ENCODE measurements at places on chromosomes 12 and 14.

GRCh38 chr14:64878837-64879634 lies 671 bp downstream of the SPTB start:
- no peak for DNase-seq

GRCh38 chr12:30836656-30837445 lies 82.1 kb upstream of the CAPRIN2 start:
- DNase-seq = no peak

DNA sequence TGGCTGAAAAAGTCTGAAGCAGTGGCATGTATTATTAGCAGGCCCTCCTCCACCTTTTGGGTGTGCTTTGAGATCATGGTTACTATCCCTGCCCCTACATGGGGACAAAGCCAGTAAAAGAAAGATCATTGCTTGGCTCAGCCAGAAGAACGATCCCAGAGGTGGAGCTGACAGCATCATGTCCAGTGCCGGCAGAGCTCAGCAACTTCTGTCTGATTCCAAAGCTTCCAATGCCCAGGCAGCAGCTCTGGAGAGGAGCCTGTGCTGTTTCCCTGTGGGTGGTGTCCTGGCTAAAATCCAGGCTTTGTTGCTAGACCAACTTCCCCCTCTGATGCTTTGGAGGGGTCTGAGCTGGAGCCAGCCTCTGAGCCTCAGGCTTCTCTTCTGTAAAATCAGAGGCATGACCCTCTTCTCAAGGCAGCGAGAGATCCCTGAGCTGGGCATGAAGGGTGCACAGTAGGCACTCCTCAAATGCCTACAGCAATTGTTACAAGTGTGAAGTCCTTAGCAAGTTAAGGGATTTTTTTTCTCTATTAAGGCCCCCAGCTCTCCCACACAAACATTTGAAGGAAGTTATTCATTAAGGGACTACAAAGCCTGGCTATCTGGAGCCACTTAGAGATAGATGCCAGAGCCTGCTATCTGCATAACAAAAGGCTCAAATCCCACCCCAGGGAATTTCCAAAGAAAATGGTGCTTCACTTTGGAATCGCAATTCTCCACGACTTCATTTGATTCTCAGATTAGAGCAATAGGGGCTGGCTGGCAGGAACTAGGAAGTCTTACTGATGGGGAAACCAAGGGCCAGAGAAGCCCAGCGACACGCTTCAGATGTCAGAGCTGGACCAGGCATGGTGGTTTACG lies 10.9 kb upstream of the GSC start:
- no peak for DNase-seq

DNA sequence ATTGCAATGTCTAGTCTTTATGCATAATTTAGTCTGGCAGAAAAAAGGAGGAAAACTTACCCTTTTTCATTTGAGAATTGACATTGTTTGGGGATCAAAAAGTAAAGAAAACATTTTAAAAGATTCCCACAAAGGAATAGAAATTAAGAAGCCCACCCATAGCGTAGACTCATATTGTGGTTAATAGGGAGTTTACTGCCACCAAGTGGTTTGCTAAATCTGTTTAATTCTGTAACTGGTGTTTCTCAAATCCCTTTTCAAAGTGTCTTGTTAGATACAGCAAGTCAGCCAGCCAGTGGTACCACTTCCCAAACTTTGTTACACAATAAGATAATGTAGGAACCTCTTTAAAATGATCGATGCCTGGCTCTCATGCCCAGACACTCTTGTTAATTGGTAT lies 180.3 kb downstream of the IPO8 start:
- no peak for DNase-seq

DNA sequence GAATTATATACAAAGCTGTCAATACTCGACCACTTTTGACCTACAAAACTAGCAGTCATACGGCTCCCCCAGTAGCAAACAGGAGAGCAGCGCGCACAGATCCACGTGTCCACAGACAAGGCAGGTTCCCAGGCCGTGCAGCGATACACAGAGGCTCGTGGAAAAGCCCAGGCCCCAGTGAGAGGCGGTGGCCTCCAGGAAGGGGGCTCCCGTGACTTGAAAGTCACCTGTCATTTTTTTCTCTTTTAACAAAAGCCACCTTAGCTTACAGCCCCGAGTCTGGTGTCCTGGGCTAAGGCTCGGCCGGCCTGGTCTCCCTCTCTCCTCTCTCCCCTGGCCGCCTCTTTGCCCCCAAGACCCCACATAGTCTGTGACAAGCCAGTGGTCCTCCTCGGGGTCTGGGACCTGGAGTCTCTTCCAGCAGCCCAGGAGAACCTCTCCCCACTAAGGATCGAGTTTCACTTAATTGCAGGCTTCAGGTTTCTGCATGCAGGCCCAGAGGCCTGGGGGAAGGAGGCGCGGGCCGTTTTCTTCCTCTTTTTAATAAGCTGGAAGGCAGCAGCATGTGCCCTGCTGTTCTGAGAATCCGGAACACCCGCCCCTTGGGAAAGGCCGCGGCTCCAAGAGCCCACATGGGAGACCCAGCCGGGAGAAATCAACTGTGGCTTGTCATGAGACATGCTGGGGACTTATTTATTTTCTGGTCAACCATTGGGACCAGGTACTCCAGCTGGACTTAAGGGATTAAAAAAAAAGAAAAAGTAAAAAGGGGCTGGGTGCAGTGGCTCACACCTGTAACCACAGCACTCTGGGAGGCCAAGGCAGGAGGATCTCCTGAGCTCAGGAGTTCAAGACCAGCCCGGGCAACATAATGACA lies 15.9 kb downstream of the NCOR2 start:
- no peak for DNase-seq

GRCh38 chr12:57454566-57455373 lies at the start of gene INHBE:
INHBE (plus strand) TSS chr12:57455307; CDS start chr12:57455537, 230 bp downstream.
- DNase-seq = peak; percentile 77

- no peak for DNase-seq
These were observed 34.5 kb upstream of the NFYB start for GRCh38 chr12:104172570-104172947.

DNA sequence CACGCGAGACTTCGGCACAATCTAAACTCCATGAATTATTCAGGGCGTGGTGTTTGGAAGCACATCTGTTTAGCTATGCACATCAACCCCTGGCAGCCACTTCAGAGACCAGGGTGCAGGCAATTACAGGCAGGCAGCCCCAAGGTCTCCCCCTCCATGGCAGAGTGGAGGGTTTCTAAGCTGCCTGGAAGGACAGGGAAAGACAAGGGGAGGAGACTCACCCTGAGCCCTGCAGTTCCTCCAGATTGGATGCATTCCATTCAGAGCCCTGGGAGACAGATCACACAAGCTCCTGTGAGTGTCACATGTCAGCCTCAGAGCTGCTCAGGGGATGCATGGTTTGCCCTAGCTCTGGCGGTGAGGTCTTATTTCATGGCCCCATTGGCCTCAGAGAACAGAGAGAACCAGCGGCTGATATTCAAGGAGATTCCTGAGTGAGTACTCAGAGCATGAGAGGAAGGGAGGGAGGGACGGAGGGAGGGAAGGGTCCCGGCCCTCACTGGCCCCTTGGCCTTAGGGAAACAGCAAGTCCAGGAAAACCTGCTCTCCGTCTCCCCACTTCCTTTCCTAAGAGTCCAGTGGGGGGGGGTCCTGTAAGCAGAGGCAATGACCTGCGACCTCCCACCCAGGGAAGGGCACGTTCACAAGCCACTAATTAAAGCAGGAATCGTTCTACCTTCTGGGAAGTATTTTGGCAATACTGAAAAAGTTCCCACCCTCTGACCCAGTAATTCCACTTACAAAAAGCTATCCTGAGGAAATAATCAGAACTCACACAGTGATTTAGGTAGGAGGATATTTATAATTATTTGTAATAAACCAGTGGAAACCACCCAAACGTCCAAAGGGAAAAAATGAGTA lies 55.1 kb downstream of the SSH1 start:
- no peak for DNase-seq

GRCh38 chr12:75959506-75959905 lies 72.1 kb downstream of the PHLDA1 start:
- no peak for DNase-seq

DNA sequence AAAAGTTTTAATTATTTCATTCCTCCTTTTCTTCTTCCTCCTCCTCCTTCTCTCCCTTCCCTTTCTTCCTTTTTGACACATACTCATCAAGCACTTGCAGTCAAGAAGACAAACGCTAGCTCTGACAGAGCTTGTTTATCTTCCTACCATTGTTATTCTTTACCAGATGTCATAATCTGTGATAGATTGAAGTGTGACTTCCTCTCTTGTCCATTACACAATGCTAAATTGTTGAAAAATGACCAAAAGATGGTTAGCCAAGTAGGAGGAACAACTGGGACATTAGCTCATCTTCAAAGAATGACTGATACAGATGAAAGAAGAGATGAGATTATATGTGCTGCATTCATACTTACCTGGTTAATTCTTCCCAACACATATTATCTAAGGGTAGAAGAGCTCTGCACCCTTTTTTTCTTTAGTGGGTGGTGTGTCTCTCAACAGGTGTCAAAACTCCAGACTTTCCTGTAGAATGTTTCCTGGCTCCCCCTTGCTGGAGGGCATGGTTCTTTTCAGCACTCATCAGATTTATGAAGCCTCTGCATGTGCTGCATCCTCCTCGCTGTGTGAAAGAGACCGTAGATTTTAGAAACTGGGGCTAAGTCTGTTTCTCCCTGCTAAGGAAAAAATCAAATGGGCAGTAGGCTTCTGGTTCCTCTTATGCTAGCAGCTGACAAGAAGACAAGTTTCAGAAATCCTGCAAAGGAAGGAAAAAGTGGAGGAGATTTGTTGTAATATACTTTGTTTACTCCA lies 147.1 kb downstream of the TMX1 start:
- no peak for DNase-seq

DNA sequence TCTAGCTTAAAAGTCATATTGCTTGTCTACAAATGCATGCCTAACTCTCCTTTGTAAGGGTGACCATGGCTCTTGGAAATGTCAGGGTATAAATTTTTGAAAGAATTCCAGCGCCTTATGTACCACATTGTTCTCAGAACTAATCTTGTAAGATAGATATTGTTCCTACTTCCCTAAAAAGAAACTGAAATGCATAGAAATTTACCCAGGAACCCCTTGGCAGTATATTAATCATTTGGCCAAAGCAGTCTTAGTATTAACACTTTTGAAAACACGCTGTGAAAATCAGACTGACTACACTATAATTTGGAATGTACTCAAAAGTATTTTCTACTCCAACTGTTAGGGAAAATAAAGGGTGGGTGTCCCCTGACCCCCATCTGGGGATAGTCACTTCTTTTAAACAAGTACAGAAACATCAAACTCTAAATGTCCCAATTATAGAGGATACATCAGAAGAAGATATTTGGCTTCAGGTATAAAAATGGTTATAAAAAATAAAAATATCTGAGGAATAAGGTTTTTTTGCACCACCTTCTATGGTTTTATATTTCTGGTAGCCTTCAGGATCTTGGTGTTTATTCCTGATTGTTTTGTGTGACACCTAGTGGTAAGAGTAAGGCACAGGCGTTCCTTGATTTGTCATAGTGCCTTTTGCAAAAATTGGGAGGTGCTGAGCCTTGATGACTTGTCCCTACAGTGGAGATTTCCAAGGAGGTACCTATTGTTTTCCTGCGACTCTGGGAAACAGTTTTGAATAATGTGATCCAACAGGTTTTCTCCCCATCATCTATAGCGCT lies 2.2 kb upstream of the NFKBIA start:
- DNase-seq = no peak

GRCh38 chr12:45446013-45446412 lies 230.1 kb downstream of the ANO6 start:
- no peak for DNase-seq

DNA sequence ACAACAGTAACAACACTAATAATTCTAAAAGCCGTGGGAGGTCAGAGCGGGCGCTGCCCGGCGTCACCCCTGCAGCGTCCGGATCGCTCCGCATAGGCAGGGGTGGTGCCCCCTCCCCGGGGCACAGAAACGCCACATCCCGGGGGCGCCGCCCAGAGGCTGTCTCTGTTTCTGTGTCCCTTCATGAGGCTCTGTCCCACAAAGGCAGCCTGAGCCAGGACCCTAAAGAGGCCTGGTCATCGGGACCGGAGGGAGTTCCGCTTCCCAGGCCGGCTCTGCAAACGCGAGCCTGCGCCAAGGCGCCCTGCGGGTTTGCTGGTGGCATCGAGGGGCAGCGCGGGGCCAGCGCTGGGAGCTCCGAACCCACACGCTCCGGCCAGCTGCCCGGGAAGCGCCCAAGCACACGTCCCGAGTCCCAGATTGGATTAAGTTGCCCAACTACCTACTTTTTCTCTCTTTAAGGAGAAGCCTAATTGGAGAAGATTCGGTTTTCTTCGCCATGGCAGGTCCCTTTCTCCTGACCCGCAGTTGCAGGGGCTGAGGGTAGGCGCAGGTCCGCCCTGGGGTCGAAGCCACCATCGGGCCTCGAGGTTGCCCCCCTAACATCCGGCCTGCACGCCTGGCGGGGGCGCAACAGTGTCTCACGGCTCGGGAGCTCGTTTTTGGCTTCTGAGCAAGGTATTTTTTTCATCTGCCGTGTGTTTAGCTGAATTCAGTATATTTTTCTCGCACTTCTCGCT lies 421.7 kb downstream of the VRK1 start:
- DNase-seq = no peak

DNA sequence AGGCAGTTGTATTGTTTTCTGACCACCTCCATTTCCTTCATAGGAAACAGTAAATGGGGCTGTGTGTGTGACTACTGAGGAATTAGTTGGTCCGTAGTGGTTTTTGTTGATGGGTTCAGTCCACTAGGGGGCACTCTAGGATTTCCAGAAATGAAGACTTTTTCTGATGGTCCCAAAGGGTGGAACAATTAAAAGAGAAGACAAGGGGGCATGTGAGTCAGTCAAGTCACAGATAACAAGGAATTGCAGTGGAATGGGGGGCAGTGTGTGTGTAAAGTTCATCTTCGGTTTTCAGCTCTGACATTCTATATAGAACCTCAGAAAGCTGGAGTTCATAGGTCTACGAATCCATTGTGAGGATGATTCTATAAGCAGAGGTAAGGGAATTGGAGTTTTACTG lies 186.6 kb upstream of the OR4E1 start:
- no peak for DNase-seq

GRCh38 chr12:53939141-53940108 lies 794 bp downstream of the HOXC13 start:
- DNase-seq = no peak

DNA sequence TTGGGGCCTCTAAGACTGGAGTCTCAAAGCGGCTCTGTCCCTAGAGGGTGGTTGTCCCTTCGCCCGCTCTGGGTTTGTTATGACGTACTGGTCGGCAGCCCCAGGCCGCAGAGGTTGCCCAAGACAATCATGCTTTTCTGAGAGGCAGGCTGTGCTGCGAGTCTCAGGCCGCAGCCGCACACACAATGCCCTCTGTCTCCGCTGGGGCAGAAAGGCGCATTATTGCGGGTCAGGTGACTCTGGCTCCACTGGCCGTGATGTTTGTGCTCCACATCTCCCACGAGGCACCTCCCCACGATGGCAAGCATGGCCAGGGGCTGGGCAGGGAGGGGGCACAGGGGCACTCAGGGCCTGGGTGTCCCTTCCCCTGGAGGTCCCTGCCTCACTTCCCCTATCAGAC lies 21.0 kb upstream of the PLEKHG3 start:
- DNase-seq = no peak

GRCh38 chr12:131862084-131862441 lies 32.4 kb upstream of the ULK1 start:
- DNase-seq = no peak

All from AG04449 (cell line).